Head of caudate nucleus (tissue), 42 donors: ENCODE measurements at places on chromosomes 7 and 10.

GRCh38 chr10:24272374-24272773 is 63.4 kb downstream of the KIAA1217 start:
- no peak for DNase-seq

DNA sequence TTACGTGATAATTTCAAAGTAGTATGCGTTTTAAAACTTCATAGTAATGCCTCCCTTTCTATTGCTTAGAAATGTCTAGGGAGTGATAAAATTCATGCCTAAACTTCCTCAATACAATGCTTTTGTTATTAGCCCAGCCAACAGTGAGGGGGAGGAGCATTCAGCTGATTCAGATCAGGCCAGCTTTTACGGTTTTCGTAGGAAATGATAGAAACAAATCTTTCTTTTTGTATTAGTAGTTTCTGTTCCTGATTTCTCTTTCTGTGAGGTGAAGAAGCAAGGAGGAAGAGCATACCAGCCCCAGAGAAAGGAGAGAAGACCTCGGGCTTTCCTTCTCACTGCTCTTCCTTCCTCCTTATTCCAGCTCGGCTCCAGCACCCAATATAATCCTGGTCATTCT is 35.2 kb upstream of the ITPRID1 start:
- DNase-seq, result no peak

DNA sequence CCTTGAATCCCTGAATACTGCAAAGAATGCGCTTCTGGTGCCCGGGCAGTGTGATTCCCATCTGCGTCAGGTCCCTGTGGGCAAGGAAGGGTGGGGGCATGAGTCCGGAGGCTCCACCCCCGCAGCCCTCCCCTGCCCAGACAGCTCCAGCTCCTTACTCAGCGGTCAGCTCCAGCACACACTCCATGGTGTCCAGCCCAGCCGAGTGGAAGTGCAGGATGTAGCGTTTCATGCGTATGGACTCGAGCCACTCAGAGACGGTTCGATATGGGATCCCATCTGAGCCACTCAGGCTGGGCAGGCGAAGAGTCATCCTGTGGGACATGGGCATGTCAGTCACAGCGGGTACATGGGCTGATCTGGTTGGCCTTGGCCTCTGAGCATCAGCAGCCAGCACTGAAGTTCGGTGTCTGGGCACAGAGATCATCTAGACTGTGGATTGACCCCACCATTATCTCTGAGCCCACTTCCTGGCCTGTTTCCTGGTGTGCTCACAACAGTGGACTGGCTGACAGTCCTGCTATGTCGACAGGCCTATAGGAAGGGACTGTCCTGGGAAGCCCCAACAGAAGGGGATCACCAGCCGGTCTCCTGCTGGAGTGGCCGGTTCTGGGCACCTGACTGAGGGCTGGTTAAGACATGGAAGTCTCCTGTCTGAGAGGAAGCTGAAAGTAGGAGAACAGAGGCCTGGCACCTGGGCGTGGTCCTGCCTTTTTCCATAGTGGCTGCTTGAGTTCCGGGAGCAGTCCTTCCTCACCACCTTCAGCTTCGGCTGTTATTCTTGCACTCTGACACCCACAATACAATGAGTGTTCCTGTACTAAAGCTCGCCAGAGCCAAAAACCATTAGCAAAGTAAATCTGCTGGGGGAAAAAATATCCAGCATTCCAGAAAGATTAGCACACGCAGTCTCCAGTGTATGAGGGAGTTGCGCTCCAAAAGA is 10.6 kb downstream of the ZYX start:
- DNase-seq, result no peak

- DNase-seq, result no peak
Observed at GRCh38 chr7:135980665-135981180, 3.6 kb upstream of the MTPN start.

- no peak for DNase-seq
Observed at GRCh38 chr10:37856881-37857286, 526 bp downstream of the ZNF248 start.
